ENCODE measurements at places on chromosomes 5 and 9. TPM values are rescaled to one million over a fixed set of nuclear protein-coding genes. Genes with fewer than 3 reads are reported as not detected.

KIF24 gene
- total RNA-seq: 13.6 TPM

GABRA6 gene
- total RNA-seq: not detected

PRDM12 gene
- 0.15 TPM for total RNA-seq

AGXT2 gene
- total RNA-seq: not detected

KIAA1958 gene
- total RNA-seq: 11.6 TPM

NR5A1 gene
- total RNA-seq: not detected

NUTM2F gene
- not detected for total RNA-seq

TMEM215 gene
- total RNA-seq: not detected

PDLIM4 gene
- total RNA-seq: 2.3 TPM

PCDHA9 gene
- total RNA-seq: not detected

EXD3 gene
- 9.2 TPM for total RNA-seq

OR13C3 gene
- total RNA-seq: not detected

BSPRY gene
- total RNA-seq: 6.0 TPM

NXNL2 gene
- total RNA-seq: not detected
